Left lung (tissue), 14 donors: ENCODE measurements at places on chromosomes 12 and 14. TPM values are rescaled to one million over a fixed set of nuclear protein-coding genes. Genes with fewer than 3 reads are reported as not detected.

DNA sequence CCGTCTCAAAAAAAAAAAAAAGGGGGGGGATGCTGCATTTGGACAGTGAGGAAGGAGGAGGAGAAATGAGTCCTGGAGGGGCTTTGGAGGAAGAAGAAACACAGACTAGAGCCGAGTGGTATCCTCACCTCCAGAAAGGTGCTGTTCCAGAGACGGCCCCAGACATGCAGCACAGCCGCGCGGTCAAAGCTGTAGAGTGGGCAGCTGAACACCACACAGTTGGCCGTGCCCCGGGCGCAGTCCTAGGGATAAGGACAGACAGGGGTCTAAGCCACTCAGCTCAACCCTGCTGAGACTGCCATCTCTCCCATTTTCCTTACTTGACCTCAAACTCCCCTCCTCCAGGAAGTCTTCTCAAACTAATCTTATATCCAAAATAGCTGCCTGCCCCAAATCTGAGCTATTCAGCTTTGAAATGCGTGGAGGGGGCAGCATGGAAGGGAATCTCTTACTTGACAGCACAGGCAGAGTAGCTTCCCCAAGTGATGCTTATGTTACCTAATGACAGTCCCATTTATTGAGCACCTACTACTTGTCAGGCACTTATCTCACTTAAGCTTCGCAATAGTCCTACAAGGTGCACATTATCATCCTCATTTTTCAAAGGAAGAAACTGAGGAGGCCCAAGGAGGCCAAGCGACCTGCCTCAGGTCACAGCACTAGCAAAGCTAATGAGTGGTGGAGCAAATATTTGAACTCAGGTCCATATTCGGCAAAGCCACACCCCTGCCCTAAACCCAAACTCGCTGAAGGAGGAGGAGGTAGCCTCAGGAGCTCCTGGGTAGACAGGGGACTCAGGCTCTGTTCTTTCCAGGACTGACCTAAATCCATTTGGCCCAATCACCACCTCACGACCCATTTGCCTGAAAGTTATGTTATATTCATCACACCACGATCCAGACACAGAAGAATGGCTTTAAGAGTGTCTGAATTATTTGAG, 18.7 kb downstream of the ITGA7 start:
- no peaks in the 10 kb centered on the region for H3K27me3 ChIP-seq
- H3K27ac ChIP-seq: no peak overlapping the region
- no peaks in the 10 kb centered on the region for H3K36me3 ChIP-seq
- H3K4me1 ChIP-seq: no peaks in the 10 kb centered on the region
- DNase-seq: no peak

DNA sequence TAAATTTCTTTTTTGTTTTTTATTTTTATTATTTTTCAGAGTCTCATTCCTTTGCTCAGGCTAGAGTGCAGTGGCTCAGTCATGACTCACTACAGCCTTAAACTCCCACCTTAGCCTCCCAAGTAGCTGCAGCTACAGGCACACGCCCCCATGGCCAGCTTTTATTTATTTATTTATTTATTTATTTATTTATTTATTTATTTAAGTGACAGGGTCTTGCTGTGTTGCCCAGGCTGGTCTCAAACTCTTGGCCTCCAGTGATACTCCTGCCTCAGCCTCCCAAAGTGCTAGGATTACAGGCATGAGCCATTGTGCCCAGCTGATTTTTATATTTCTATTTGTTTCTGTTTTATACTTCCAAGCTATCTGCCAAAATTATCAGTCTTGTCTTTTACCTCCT, 89.2 kb upstream of the EVL start:
- no peak overlapping the region for H3K27ac ChIP-seq
- H3K27me3 ChIP-seq: peaks cover 9% of the 10 kb centered on the region
- no peaks in the 10 kb centered on the region for H3K36me3 ChIP-seq
- H3K4me1 ChIP-seq: no peaks in the 10 kb centered on the region
- H3K4me3 ChIP-seq: no peak overlapping the region

GRCh38 chr12:117760990-117761389, 207.8 kb downstream of the KSR2 start:
- no peaks in the 10 kb centered on the region for H3K36me3 ChIP-seq
- H3K27ac ChIP-seq: no peak overlapping the region
- peak; percentile 70 for DNase-seq
- no peaks in the 10 kb centered on the region for H3K27me3 ChIP-seq
- no peaks in the 10 kb centered on the region for H3K4me1 ChIP-seq

DNA sequence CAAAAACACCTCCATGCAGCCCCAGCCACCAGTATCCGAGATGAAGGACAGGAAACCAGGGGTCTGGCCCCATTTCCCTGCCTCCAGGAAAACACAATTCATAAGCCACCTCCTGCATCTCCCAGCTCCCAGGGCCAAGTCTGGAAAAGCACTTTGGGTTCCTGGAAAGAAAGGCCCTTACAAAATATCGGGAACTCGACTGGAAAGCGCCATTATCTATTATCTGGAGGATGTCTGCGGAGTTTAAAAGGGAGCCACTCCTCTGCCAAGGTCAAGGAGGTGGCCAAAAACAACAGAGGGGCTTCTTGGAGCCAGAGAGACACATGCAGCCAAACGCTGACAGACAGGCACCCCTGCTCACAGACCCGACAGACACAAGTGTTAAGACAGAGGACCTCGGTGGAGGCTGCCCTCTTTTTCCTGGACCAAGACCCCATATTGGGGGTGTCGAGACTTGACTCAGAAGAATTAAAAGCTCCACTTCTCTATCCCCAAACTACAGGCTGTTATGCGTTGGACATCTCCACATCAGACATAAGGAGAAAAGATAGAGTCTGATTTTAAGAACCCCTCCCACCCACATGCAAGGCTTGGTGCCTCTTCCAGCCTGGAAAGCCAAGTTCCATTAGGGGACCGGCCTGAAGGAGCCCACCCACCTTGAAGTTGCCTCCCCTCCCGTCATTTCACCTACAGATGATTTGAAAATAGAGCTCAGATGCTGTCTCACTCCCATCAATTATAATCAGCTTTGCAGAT, 9.6 kb downstream of the ACTN1 start:
- H3K4me1 ChIP-seq: peaks cover 38% of the 10 kb centered on the region
- H3K36me3 ChIP-seq: peaks cover 28% of the 10 kb centered on the region
- H3K27ac ChIP-seq: peak overlapping the region; percentile 35
- DNase-seq: no peak

The KRT83 gene
- polyA plus RNA-seq: not detected

The LMO3 gene
- polyA plus RNA-seq: 10.9 TPM

The B4GALNT3 gene
- polyA plus RNA-seq: 5.0 TPM
